Nucleus accumbens (tissue), 56 donors: ENCODE measurements at places on chromosomes 11 and 22.

DNA sequence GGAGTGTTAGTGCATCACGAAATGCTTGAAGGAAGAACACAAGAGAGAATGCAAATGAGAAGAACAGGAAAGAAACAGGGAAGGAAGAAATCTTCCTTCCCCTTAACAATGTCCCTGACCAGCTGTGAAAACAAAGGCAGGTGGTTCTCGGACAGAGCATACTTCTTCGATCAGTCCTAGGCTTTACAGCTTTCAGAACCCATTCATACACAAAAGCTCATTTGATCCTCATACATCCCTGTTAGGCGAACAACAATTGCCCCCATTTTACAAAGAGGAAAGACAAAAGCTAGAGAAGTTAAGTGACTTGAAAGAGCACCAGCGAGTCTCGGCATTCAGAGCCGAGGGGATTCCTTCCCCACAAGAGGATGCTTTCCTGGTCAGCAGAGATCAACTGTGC, 57.2 kb upstream of the LRRC55 start:
- no peak for DNase-seq

DNA sequence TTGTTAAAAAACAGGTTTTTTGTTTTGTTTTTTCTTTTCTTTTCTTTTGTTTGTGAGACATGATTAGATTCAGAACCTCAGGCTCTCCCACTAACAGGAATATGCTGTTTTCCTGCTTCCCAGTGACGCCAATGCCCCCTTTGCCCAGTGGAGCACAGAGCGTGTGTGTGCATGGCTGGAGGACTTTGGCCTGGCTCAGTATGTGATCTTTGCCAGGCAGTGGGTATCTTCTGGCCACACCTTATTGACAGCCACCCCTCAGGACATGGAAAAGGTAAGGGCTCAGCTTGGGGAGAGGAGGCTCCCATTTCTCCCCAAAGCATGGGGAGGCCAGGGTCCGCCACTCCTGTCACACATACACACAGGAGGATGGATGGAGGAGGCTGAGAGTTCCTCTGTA, 25.0 kb downstream of the CYB5R2 start:
- no peak for DNase-seq

GRCh38 chr11:73907191-73907590, 30.4 kb downstream of the PAAF1 start:
- DNase-seq, result no peak

GRCh38 chr22:32325811-32326237, 31.8 kb upstream of the RFPL3 start:
- DNase-seq, result no peak

- DNase-seq, result no peak
Observed at GRCh38 chr11:114170226-114170625, 110.7 kb downstream of the ZBTB16 start.

GRCh38 chr11:28542561-28542960, 434.4 kb downstream of the METTL15 start:
- no peak for DNase-seq

GRCh38 chr11:73322382-73323306, 14.6 kb downstream of the ARHGEF17 start:
- no peak for DNase-seq

DNA sequence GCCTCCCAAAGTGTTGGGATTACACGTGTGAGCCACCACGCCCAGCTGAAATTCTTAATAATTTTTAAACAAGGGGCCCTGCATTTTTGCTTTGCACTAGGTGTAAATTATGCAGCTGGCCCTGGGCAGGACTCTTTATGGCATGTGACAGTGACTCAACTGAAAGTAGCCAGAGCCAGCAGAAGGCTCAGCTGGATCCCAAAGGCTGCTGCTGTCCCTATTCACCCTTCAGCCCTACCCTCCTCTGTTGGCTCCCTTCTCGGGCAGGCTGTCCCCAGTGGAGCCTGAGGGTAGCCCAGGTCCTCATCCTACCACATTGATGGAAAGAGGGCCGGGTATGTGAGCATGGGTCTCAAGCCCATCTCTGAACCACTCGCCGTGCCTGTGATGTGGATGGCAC, 45.6 kb downstream of the CD82 start:
- DNase-seq, result no peak

DNA sequence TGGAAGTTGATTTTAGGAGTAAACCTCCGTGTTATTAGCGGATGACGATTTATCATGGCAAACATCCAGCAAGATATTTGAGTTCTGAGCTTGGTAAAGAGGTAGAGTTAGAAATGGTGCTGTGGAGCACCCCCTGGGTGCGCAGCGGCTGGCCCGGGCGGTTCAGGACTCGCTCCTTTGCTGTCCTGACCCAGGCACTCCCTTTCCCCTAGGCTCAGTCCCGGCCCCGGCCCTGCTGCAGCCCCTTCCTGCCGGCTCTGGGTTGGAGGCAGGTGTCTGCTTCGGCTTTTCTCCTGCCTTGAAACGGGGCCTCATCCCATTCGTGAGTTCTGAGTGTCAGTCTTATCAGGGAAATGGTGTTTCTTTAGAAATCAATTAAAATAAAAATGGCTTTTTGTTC, 33.4 kb downstream of the AP2A2 start:
- no peak for DNase-seq

- DNase-seq, result no peak
Observed at GRCh38 chr11:28476049-28476448, 367.9 kb downstream of the METTL15 start.

DNA sequence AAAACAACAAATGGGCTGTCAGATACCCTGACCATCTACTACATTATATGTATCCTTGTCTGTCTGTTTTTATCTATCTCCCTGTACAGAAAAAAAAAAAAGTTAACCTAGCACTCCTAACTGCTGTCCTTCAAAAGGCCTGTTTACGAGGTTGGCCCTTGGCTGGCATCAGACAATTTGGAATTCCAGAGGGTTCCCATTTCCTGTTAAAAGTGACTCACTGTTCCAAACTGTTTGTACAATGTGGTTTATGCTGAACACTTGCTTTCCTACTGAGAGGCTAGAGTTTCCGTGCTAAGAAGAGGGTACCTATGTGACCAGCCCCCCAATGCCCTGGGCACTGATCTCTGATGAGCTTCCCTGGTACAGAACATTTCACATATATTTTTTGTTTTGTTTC, 65.9 kb upstream of the HMGXB4 start:
- no peak for DNase-seq

DNA sequence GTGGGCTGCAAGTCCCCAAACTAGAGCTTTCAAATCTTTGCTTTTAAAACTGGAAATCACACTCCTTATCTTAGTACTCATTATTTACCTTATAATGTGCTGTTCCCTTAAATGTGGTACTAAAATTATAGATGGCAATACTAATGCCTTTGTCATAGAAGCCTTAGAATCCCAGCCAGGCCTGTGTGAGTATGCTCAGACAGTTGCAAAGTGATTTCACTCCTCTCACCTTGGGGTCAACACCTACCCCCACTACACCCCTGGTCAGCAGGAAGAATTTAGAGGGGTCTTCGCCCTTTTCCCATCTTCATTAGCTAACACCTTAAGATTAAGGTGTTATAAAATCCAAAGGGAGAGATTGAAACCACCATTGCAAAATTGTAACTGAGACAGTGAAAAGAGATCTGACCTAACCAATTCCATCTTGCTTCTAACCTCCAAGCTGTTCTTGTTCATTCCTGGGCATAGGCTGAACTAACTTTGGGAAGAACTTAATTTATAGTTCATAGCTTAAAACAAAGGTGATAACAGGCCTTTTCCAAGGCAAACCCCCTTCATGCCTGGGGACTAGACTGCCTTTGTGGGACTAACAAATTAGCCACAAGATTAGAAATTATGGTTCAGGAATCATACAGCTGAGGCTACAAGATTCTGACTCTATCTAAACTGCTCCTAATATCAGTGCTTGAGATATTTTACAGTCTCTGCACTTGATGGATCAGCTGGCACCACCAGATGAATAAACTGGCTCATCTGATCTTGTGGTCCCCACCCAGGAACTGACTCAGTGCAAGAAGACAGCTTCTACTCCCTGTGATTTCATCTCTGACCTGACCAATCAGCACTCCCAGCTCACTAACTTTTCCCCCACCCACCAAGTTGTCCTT, 10.4 kb upstream of the MRPL17 start:
- no peak for DNase-seq

DNA sequence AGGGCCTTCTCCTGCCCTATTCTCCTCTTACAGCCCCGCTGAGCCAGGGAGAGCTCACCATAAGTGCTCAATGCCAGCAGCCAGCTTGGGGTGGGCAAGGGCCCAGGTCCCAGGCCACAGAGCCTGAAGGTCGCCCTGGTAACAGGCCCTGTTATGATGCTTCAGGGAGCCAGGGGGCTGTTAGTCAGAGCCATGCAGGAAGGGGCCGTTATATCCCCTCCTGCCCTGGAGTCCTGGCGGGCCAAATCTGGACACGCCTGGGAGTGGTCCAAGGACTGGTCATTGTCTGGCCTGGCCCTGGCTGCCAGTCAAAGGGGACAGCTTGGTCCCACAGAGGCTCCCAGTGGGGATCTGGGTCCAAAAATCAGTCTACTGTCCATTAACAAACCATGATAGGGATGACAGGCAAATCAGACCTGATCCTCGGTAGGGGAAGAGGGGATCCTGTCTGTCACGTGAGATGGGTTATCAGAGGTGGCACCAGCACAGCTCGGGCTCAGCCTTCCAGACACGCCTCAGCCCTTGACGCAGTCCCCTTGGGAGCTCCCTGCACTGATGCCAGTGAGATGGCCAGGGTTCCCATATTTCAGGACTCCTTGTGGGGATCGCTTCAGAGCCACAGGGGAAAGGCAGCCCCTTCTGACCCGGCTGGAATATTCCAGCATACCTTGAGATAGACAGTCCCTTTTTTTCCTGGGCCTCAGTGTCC, 55.9 kb downstream of the LRRC32 start:
- no peak for DNase-seq

DNA sequence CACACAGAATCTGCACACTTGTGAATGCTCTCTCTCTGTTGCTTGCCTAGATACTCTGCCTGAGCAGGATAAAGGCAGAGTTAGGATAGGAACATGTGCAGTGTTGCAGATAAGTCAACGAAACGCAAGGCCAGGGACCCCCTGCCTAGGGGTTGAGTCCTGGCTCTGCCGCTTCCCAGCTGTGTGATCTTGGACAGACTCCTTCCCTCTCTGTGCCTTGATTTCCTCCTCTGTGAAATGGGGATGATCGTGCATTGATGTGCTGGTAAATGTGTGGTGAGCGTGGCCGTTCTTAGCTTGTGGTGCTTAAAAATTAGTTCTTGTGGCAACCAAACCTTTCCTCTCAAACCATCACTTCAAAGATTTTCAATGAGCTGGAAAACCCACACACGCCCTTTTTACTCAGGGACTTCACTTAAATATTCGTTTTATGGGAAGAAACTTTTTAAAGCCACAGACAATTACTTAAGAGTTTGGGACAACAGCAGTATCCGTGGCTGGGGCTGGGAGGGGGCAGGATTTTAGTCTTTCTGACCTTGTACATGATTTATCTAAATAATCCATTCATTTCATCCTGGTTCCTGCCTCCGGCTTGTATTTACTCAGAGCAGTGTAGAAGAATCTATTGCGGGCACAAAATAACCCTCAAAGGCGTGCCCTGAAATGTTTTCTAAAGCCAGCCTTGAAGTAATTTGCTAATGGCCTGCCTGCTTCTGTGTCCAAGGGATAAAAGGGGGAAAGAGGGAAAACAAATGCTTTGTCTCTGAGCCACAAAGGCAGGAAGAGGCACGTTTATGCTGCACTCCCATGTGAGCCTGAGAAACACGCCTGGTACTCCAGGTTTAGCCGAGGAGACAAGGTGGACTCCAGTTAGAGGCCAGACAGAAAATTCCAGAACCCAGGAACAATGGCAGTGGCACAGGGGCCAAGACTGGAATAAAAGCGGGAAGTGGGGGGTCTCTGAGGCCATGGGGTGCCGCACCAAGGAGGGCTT, 85.0 kb upstream of the CRYBB3 start:
- DNase-seq, result no peak

- DNase-seq, result no peak
Observed at GRCh38 chr11:8683115-8683807, 669 bp downstream of the RPL27A start.

- no peak for DNase-seq
Observed at GRCh38 chr22:33512908-33513307, 407.4 kb downstream of the LARGE1 start.

DNA sequence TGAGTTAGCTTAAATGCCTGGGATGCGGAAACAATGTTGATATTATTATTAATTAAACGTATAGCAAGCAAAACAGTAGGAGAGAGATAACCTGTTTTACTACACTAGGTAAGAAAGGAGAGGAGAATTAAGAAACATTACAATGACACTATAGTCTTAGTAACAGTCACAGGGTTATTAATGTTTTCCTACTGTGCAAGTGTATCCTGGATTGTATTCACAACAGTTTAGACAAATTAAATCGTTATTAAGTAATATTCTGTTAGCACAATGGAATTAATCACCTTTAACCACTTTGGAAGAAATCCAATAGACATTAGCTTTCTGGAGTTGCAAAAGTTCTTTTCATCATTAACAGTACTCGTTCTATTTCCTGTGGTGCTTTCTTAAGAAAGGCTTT, 3.4 kb downstream of the FAM181B start:
- DNase-seq, result no peak

GRCh38 chr22:24094966-24095365, 83.9 kb downstream of the CABIN1 start:
- no peak for DNase-seq

- peak; percentile 41 for DNase-seq
Observed at GRCh38 chr22:41799486-41800347, 762 bp upstream of the CCDC134 start.

DNA sequence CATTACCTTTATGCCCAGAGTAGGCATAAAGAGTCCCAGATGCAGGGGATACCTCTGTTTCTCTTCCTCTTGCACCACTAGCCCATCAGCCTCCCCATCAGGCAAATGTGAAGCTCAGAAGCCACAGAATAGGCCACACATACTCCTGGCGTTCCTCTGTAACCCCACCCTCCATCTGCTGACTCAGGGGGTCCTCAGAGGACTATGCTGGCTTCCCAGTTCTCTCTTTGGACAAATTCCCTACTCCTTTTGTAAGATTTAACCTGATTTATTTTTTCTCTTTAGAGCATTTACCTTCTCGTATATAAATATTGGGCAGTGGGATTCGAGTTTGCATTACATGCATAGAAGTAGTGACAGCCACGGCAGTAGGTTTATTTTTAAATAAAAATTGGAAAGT, 262.3 kb upstream of the CADM1 start:
- DNase-seq, result no peak

- DNase-seq, result no peak
Observed at GRCh38 chr11:49377978-49378377, 169.6 kb upstream of the FOLH1 start.

DNA sequence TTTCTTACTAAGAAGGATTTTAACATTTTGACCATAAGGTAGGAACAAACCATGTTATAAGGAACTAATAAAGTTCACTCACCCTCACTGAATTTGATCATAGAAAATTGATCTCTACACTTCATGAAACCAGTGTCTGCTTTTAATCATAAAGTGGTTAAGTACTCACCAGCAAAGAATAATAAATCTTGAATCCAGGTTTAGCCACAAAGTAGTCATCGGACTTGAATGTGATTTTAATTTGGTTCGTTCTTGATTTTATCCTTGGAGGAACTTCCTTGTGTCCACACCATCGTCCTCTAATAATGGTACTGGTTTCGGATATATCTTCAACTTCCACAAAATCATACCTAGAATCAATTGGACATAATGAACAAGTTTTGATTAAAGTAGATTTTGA, 40.5 kb upstream of the DDI1 start:
- DNase-seq, result no peak
